Mesenteric fat pad (tissue), 1 donor: ENCODE measurements at places on chromosomes 5 and 9. TPM values are rescaled to one million over a fixed set of nuclear protein-coding genes. Genes with fewer than 3 reads are reported as not detected.

- no peak for DNase-seq
These were observed 15.1 kb downstream of the GRHPR start for GRCh38 chr9:37437621-37438020.

Gene PCDHB4
- total RNA-seq, result 2.5 TPM

DNA sequence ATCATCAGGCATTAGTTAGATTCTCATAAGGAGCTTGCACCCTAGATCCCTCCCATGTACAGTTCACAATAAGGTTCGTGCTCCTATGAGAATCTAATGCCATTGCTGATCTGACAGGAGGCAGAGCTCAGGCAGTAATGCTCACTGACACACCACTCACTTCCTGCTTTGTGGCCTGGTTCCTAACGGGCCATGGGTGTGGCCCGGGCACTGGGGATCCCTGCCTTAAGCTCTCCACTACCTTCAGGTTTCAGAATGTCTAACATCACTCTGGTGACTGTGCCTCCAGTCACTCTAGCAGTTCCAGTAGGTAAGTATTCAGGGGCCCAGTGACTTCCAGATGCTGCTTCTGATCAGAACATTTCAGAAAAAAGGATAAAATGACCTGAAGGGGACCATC lies 152.4 kb downstream of the LRRC70 start:
- DNase-seq, result no peak

Gene TMEM232
- total RNA-seq, result 2.5 TPM

DNA sequence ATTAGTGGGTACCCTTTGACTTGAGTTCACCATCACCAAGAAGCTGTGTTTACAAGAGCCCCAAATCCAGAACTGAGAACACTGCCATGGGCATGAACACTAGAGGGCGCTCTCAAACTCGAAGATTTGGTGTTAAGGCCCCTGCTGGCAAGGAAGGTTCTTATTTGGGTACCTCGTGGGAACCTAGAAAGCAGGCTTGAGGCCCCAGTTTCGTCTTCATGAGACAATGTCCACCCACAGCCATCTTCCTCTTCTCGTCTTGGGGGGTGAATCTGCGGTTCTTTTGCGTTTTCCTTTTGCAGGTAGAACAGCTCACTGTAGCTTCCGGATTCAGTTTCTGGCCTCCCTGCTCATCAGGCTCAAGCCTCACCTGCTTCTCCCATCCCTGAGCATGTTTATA lies 184.0 kb downstream of the SEMA5A start:
- DNase-seq, result no peak

Gene CCNO
- total RNA-seq, result not detected

DNA sequence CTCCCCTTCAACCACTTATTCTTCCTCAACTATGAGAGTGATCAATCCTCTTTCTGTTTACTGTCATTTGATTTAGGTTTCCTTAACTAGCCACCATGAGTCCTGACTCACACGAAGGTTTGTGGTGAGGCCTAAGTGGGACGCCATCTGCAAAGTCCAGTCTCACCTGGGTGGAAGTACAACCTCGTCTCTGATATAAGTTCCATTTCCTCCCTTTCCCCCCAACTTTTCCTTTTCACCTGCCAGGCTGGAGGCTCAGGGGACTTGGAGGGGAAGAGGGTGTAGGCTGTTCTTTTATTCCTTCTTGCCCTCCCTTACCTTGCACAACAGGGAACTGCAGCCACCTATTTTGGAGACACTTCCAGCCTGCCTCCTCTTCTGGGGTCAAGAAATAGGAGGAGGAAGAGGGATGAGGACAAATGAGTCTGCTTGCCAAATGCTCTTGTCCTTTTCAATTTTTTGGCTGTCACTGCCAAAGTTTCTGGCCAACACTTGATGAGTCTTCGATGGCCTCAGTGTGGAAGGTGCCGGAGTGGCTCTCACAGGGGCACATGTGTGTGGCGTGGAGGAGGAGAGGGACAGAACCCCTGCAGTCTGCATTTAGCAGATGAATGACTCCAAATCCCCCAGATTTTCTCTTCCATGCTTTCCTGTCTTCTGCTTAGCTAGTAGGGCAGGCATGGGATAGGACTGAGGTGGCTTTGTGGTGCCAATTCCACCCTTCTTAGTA lies 249.6 kb downstream of the NSG2 start:
- no peak for DNase-seq

Gene AMBP
- total RNA-seq, result not detected

DNA sequence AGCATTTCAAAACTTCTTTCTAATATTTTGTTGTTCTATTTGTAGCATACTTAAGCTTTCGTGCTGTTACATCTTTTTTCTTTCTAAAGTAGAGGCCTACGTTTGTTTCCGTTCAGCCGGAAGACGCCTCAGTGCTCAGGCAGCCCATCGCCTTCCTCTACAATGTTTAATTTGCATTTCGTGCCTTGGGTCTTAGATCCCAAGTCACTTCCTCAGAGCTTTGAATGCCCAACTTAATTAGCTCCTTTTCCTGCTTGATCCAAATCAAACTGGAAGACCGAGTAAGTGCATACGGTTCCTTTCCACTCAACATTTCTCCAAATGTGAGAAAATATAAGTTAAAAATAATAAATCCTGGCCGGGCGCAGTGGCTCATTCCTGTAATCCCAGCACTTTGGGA lies 43.2 kb downstream of the MRPL36 start:
- DNase-seq, result no peak

Gene FIBCD1
- total RNA-seq, result not detected

DNA sequence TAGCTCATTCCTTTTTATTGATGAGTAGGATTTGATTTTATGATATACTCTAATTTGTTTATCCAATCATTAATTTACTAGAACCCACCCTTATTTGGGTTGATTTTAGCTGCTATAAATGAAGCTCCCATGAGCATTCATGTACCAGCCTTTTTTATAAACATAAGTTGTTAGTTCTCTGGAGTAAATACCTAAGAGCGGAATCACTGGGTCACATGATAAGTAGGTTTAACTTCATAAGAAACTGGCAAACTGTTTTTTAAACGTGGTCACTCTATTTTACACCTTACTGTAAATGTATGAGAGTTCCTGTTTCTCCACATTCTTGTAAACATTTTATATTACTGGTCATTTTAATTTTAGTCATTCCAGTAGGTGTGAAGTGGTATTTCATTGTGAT lies 364.6 kb downstream of the NPR3 start:
- no peak for DNase-seq

Gene IL9
- total RNA-seq, result not detected

Gene SPEF2
- 2.3 TPM for total RNA-seq

GRCh38 chr5:150166650-150167511 lies at the start of gene CDX1:
CDX1 (plus strand) TSS chr5:150166778; CDS start chr5:150166877, 99 bp downstream.
- DNase-seq, result no peak

DNA sequence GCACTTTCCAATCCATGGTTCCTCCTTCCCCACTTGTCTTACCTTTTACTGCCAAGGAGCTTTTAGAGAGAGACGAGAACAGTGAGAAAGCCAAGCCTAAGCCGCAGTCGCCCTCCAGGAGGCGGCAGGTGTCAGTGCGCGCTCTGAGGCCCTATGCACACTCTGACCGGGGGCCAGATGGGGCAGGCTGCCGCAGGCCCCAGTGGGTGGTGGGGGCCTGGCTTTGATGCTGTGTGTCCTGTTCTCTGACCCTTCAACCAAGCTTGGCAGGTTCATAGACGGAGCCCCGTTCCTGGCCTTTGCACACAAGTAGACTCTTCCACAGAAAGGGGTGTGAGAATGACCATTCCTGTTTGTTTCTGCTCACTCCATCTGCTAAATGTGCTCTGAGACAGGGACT lies 77.3 kb downstream of the WNK2 start:
- no peak for DNase-seq

GRCh38 chr5:142626786-142627185 lies 59.1 kb downstream of the FGF1 start:
- DNase-seq, result no peak

DNA sequence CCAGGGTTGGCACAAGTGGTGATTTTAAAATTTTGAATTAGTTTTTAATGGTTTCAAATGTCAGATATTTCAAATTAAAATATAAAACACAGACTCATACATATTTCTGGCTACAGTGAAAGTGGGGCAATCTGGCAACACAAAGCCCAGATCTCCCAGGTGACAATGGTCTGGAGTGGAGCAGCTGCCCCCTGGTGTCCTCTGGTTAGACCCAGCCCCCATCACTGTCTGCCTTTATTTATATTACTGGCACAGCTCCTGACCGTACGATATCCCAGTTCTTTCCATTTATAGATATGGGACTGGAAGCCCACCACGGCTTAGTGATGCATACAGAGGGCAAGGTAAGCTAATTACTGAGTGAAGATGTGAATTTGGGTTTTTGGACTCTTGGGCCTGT lies 37.3 kb downstream of the MACIR start:
- no peak for DNase-seq

DNA sequence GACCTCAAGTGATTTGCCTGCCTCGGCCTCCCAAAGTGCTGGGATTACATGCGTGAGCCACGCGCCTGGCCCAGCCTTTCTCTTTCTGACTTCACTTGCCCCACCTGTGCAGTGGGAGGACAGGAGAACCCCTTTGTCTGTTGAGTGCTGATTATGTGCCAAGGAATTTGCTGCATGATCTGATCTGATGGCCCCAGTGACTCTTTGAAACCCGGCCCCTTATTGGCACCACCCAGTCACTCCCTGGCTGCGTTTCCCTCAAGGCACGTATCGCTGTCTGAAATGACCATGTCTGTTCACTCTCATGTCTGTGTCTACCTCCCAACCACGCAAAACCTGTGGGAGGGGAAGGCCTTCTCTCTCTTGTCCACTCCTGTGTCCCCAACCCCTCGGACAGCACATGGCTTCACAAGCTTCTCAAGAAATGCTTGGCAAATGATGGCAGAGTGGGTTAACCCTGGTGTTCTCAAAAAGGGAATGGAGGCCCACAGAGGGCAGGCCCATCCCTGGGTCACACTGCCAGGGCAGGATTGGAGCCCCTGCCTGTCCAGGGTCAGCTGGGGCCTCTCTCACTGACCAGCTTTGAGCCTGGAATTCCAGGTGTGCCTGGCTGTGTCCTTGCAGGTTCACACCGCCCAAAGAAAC lies 21.9 kb downstream of the NEK6 start:
- no peak for DNase-seq

DNA sequence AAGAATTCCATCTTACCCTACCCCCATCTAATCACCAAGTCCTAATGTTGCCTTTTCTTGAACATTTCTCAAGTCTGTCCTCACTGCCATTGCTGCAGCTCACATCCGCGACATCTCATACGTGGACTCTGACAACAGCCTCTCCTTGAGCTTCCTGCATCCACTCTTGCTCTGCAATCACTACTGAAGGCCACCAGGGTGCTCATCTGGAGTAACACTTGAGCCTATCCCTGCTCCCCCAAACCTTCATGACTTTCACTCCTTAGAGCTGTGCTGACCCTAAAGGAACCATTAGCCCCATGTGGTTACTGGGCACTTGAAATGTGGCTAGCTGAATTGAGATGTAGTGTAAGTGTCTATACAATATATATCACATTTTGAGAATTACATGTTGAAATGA lies 46.4 kb upstream of the CTXN3 start:
- no peak for DNase-seq

DNA sequence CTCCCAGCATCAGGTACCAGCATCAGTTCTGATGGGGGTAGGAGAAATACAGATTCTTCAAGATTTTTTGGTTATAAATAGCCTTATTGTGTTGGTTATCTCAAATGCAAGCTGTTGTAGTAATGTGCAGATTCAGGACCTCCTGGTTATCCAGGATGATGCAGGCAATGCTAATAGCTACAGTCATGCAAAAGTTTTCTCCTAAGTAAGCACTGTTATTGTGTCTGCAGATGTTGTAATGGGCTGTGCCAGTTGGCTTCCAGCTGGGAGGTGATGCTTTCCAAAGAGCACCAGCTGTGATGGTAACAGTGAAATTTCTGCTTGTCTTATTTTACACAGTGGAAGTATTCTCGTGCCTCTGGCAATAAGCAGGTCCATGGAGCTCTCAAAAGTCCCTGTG lies 719.2 kb upstream of the CTNND2 start:
- no peak for DNase-seq

- DNase-seq, result no peak
These were observed 37.3 kb downstream of the FSD1L start for GRCh38 chr9:105485131-105485530.

DNA sequence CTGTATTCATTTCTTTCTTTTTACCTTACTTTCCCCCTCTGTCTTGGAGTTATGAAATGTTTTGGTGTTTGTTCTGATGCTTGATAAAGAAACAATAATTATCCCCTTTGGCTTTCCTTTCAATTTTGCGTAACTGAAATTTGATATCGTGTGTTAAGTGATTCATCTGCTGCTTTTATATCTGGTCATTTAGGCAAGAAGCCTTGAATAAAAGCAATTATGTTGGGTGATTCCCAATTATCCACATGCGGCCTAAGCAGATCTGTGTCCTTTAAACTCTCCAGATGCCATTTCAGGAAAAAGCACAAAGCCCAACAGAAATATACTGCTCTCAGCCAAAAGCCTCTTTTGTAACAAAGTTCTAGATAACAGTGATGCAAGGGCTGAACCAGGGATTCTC lies 92.8 kb downstream of the TAF11L14 start:
- no peak for DNase-seq

Gene PCDHA13
- total RNA-seq, result 0.58 TPM

DNA sequence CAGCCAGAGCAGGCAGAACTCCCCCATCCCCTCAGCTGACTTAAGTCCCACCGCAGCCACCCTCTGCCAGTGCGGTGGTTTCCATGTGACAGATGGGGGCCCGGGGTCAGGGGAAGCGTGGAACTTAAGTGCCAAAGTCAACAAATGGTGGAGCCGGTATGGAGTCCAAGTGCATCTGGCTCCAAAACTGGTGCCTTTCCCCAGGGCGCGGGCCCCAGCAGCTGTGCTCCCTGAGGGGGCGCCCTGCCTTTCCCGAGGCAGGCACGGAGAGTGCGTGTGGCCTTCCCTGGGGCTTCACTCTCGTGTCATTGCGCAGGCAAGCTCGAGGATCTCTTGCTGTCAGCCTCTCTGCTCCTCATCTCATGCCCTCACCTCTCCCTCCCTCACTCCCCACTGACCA lies 33.8 kb downstream of the SLC46A2 start:
- DNase-seq, result no peak

Gene DMRT3
- 1.1 TPM for total RNA-seq

Gene MSH3
- 16.3 TPM for total RNA-seq

Gene ADRB2
- total RNA-seq, result 25.3 TPM

DNA sequence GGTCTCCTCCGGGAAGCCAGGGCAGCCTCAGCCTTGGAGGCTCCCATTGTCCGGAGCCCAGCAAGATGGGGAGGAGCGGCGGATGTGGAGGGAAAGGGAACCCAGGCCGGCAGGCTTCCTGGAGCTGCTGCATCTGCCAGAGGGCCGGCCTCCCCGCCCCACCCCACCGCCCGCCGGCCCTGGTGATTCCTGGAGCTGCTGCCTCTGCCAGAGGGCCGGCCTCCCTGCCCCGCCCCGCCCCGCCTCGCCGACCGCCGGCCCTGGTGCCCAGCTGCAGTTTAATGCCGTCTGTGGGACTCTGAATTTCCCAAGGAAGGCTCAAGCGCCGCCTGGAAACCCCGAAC lies 31.6 kb downstream of the EXD3 start:
- no peak for DNase-seq

- DNase-seq, result no peak
These were observed 149.9 kb upstream of the GAS1 start for GRCh38 chr9:87097238-87097637.

GRCh38 chr5:125424402-125425141 lies 678.1 kb upstream of the ZNF608 start:
- no peak for DNase-seq
